Hindlimb muscle (tissue), 1 donor: ENCODE measurements at places on chromosomes 4 and X. TPM values are rescaled to one million over a fixed set of nuclear protein-coding genes. Genes with fewer than 3 reads are reported as not detected.

DNA sequence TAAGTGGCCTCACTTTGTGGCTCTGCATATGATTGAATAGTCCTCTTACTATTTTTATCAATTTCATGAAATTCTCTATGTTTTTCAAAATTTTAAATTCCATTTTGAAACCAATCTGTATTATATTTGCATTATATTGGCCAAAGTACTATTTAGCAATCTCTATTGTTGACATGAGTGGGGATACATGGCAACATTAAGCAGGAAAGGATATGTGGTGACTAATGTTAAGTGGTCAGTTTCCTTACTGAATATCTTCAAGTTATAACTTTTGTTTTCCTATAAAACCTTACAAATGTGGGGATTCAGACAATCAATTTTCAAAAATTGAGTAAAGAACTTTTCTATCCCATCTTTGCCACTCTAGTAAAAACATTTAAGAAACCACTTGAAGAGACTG is 10.2 kb downstream of the BBS7 start:
- no peak for DNase-seq

DNA sequence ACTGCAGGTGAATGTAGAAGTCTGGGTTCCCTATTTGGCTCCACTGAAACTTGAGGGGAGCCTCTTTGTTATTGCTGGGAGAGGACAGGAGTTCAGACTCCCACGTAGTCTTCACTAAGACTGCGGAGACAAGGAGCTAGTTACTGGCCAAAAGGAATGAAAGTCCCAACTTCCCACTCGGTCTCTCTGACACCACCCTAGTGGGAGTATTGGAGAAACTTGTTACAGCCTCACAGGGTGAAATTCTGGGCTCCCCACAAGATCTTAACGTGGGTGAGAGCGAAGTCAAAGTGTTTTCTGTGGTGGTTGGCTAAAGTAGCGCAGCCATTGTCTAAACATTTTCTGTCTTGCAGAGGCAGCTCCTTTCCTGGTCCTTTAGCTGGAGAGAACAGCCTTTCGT is 13.5 kb downstream of the MYOZ2 start:
- no peak for DNase-seq

DNA sequence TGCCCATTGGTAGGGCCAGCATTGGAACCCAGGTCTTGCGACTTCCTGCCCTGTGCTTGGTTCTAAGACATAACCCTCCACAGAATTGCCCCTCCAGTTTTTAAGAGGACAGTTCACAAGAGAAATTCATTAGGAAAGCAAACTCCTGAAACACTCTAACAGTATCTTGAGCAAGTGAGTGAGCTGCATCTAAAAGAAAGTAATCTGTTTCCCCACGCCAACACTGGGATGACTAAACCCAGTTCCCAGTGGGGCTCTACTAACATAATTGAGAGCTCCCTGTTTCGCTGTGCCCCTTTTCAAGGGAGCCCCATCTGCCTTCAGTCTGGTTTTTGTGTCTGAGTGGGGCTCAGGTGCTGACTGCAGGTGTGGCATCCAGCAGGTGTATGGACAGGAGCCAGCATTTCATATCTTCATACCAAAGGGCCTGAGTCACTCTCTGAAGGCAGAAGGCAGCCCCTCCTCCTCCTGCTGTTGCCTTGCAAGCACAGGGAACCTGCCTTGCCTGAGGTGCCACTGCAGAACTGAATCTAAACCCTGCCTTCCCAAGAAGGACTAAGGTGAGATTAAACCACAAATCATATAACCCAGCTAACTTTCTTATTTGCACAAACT is 8.0 kb downstream of the AMOT start:
- no peak for DNase-seq

- DNase-seq = no peak
These were observed 168.4 kb upstream of the NRK start for GRCh38 chrX:105653891-105654290.

DNA sequence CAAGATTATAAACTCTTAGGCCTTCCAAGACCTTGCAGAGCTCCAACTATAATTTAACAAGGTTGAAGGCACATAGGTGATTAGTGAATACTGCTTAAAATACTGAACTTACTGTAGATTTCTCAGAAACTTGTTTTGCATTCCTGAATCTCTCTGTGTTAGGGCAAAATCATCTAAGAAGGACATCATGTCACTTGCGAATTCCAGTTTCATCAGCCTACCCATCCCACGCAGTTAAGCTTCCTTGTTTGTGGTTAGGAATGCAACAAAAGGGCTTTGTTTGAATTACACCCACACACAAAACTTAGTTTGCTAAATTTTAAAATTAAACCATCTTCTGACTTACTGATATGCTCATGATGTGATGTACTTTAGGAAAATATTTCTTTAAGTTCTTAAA is 174.0 kb downstream of the SOWAHB start:
- no peak for DNase-seq

DNA sequence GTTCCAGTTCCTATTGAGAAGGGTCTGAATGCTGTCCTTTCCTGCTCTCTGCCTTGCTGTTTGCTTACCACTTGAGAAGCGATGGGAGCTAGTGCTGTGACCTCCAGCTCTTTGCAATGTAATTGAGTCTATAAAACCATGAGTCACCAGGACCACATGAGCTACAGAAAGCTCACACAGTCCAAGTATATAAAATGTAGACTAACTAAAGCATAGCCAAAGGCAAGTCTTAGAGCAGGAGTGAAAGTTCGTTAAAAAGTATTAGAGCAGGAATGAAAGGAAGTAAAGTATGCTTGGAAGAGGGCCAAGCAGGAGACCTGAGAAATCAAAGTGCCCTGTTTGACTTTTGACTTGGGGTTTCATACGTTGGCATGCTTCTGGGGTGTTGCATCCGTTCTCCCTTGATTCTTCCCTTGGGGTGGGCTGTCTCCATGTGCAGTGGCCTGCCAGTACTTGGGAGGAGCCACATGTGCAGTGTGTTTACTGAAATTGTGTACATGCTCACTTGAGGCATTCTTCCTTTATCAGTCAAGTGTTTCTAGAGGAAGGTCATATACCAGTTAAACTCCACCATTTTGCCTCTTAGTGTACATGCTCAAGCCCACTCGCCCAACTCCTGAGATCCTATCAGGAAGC is 71.3 kb upstream of the KIT start:
- no peak for DNase-seq

DNA sequence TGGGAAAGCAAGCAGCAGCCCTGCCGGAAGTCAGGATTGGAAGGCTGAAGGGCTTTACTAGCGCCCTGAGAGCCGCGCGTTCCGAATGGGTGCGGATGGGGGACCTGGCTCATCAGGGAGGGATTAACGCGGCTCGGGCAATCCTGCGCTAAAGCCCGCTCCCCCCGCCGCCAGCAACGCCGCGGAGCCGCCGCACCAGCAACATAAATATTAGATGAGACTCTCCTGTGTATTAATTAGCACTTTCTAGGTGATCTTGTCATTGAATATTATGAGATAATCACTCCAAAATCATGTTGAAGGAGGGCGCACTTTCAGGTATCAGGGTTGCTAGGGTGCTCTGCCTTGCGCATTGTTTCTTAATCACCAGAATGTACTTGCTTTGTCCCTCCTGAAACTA is 357.2 kb upstream of the FAM241A start:
- no peak for DNase-seq

DNA sequence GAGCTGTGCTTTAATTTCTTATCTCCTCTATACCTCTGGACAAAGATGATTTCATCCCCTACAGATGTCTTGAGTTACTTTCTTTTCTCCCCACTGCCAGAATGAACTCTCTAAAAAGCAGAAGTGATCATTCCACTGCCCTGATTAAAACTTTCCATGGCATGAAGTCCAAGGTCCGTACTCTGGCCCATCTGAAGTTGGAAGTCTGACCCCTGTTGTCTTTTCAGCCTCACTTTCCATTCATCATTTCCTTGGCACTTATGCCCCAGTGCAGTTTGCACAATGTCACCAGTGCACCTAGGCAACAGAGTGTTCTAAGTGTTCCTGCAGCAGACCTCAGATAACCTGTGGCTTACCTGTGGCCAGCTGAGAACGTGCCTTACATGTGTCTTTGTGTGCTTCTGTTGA is 242.4 kb downstream of the FRAS1 start:
- peak; percentile 37 for DNase-seq

DNA sequence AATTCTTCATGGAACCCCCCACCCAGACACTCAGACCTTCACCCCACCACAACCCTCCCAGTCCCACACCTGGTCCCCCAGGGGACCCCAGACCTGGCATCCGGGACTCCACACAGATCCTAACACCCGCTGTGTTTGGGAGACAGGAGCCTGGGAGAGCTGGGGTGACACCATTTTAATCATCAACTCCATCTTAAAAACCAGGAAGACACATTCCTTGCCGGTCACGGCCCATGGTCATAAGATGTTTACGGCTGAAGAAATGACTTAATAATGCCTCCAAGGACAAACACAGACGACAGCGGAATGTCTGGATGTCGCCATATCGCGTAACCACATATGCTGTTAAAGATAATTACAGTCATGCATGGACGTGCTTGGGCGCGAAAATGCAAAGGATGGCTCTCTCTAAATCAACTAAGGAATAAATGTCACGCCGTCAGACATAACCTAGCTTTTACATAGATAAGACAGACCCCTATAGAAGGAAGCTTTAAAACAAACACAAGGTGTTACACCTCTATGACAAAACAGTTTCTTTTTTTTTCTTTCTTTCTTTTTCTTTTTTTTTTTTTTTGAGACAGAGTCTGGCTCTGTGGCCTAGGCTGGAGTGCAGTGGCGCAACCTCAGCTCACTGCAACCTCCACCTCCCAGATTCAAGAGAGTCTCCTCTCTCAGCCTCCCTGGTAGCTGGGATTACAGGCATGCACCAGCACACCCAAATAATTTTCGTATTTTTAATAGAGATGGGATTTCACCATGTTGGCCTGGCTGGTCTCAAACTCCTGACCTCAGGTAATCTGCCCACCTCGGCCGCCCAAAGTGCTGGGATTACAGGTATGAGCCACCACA is 2.1 kb upstream of the DHRSX start:
- DNase-seq = no peak

DNA sequence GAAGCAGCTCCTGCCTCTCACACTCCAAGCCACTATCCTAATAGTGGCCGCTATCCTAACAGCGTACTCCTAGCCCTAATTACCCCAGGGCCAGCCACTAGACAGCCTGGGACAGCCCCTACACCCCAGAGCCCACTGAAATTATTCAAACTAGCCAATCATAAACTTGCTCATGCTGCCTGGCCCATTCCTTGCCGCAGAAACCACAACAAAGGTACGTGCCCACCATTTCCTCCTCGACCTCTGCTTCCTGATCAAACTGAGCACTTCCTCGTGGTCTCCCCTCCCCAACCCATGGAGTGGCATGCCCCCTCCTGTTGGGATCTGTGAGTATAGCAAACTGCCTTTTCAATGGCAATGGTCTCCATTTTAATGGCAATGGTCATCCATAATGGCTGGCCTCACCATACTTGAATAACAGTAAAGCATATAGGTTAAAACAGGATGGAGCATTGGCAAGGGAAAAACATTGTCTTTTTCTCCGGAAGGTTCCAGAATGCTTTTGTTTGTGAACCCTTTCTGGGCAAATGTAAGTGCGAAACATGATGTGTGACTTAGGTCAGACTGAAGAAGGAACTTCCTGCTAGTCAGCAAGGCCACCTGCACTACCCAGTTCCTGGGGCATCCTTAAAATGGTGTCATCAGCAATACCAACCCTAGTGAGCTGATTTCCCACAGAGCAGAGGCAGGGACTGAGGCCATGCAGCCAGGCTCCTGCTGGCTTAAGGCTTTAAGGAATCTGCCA is 107.1 kb upstream of the ATP6AP2 start:
- DNase-seq = no peak

DNA sequence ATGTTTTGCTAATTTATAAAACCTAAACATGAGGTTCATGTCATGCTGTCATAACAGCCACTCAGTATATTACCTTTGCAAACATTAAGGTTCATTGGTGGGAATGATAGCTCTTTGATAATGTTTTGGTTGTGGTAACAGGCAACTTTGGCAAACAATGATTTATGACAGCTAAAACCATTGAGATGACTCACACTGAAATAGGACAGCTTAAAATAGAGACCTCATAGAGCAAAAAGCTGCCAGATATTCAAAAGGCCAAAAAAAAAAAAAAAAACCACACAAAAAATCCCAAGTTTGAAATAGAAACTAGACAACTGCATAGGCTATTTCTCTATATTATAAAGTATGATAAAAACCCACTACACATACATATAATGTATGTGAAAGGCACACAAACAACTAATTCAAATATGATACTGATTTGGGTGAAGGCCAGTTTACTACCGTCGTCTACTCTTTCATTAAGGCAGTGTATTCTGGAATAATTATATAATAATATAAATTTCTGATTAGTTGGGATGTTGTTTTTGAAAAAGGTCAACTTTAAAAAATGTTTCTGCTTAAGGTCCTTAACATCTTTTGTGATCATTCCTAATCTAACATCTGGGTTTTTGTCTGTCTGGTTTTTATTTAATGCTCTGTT is 646.0 kb upstream of the PITX2 start:
- DNase-seq = no peak

- no peak for DNase-seq
These were observed 8.6 kb upstream of the FAT4 start for GRCh38 chr4:125306112-125306511.

DNA sequence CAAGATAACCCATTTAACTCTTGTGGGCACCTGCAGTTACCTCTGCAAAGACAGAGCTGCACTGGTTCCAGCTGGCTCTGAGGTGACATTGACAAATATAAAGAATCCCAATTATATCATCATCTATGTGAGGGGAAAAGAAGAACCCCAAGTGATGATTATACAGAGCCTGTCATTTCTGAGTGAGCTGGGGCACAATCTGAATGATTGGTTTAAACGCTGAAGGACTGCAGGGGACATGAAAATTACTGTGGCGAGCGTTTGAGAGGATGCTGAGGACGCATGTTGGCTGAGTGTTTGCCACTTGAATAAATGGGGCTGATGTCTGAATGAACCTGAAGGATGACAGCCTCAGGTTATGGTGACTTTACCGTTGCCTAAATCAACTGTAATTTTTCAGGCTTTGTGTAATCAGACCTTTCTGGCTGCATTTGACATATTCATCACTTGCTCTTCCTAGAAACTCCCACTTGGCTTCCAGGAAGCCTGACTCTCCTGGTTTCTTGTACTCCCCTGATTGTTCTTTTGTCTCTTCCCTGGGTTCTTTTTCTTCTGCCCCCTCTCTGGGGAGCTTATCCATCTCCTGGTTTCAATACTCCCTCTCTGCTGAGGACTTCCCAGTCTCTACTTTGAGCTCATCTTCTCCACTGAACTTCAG is 4.1 kb upstream of the HSD17B10 start:
- no peak for DNase-seq

GRCh38 chr4:137660211-137660610 is 127.9 kb upstream of the PCDH18 start:
- no peak for DNase-seq

The GPC4 gene
- polyA plus RNA-seq = 98.8 TPM

The BEX4 gene
- polyA plus RNA-seq = 30.9 TPM

The TLR8 gene
- polyA plus RNA-seq = 0.61 TPM

The ZCCHC18 gene
- polyA plus RNA-seq = 1.5 TPM

The PNMA5 gene
- polyA plus RNA-seq = 0.06 TPM
